ENCODE measurements at places on chromosomes 6 and 20.

DNA sequence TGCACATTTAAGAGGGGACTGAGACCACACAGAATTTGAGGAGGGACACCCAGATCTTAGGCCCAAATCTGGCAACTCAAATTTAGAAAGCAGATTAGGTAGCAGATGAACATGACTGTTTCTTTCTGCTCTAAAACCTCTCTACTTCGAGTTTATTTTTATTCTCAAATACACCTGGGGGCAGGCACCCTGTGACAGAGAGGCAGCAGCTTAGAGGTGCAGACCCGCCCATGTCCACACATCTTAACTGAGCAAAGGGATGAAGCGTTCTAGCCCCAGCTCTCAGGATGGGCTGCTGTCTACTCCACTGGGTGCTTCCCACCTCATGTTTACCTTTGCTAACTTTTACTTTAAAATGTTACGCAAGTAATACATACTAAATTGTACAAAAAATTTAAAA lies 125.0 kb downstream of the SLC23A2 start:
- DNase-seq = no peak

- no peak for DNase-seq
Measured at GRCh38 chr6:26575494-26575939, 21.2 kb upstream of the ABT1 start.

DNA sequence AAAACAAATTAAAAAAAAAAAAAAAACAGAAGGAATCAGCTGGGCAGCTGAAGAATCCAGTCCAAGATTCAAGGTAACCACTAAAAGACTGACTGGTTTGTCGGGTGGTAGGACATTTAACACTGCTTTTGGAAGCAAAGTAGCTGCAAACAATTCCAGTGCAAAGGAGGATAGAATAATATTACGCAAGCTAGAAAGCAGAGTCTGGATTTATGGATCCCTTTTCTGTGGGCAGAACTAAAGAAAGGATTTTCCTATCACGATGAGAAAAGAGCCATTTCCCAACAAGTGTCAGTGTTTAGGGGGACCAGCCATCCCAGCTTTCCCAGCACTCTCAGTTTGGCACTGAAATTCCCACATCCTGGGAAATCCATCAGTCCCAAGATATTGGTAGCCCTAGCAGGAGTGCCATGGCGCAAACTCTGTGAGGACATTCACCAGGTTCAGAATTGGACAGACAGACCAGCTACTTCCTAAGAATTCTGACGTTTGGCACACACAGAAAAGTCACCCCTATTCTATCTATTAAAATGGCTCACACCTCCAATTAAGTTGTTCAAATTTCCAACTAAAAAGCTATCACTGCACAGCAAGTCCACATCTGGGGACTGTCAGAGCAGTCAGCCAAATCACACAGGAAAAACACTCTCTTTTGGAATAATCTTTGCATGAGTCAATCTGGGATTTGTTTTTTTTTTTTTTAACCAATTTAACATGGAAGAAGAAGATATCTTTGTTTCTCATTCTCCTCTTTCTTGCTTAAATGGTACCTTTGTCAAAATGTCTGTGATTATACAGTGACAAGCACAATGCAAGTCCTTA lies 356.8 kb upstream of the ARID1B start:
- DNase-seq = no peak

- no peak for DNase-seq
Measured at GRCh38 chr6:116779573-116780164, 14.2 kb upstream of the FAM162B start.

- DNase-seq = peak; percentile 78
Measured at GRCh38 chr6:153210083-153210482, 79.0 kb upstream of the RGS17 start.

DNA sequence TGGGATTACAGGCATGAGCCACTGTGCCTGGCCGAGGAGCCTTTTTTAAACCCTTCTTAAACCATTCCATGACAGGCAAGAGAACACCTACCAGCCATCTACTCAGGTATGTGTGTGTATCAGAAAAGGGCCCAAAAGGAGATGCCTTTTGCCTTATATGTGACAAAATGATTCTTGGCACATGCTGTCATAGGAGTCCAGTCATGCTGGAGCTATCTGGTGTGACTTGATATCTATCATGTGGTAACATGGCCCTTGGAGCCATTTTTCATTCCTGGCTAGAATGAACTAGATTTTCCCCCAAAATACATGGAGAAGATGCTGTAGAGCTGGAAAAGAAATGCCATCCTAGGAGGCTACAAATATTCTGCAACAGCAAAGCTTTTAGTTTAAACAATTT lies 129.1 kb downstream of the DST start:
- DNase-seq = no peak

GRCh38 chr20:33099843-33100538 lies 20.5 kb downstream of the BPIFB4 start:
- DNase-seq = no peak

DNA sequence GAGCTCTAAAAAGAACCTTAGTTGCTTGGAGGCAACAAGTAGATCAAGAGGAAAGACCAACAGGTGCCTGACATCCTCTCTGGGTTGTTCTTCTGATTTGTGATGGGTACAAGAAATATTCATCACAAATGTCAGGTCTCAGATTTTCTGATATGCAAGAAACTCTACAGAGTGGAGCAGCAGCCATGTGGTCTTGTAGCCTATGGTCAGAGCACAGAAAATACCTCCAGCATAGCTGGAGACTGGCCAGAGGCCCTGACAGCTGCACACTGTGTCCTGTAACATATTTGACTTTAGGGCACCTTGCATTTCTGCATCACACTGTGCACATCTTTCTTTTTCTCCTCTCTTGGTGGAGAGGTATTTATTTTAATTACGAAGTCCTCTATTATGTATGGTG lies 116.3 kb downstream of the GMPR start:
- DNase-seq = peak; percentile 53

- DNase-seq = no peak
Measured at GRCh38 chr6:104421650-104422049, 438.1 kb downstream of the HACE1 start.

- no peak for DNase-seq
Measured at GRCh38 chr6:144155529-144155928, 5.2 kb downstream of the STX11 start.

Data from SJCRH30 (cell line).